IPS DF 6.9 (cell line): ENCODE measurements at places on chromosomes 7 and 10.

DNA sequence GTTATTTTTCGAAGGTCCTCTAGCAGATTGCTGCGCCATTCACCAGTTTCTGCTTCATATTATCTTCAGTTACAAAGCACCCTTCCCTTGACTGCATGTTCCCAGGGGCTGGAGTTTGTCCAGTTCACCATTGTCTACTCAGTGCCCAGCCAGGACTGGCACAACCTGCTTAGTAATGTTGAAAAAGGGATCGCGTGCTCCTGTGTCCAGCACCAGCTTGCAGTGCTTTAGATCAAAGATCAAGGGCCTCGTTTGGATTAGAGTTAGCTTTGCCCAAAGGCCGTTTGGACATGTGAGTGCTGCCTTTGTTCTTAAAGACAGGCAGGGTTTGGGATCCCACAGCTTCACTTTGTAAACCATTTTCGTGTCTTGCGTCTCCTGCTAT lies 867 bp downstream of the ATP6V0E2 start:
- no peak for DNase-seq
- peaks cover 7% of the 10 kb centered on the region; the same call in 1 of the 2 replicates for H3K27me3 ChIP-seq
- H3K36me3 ChIP-seq: no peaks in the 10 kb centered on the region
- H3K27ac ChIP-seq: no peak overlapping the region

GRCh38 chr10:128897401-128898129 lies 569.5 kb upstream of the MGMT start:
- H3K36me3 ChIP-seq: no peaks in the 10 kb centered on the region
- H3K4me1 ChIP-seq: no peaks in the 10 kb centered on the region
- H3K27me3 ChIP-seq: no peaks in the 10 kb centered on the region
- no peak overlapping the region for H3K4me3 ChIP-seq

DNA sequence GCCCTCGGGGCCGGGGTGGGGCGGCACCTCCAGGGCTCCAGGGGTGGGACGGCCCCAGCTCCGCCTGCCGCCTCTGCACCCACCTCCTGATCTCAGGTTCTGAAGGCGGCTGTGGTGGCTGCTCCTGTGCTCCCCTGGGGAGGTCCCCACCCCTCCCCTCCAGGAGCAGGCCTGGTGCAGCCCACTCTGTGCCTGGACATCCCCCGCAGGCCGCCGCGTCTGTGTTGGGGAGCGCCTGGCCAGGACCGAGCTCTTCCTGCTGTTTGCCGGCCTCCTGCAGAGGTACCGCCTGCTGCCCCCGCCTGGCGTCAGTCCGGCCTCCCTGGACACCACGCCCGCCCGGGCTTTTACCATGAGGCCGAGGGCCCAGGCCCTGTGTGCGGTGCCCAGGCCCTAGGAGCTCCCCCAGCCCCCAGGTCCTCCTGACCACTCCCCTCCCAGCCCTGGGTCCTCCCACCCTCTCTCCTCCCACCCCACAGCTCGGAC lies 5.5 kb downstream of the CYP2W1 start:
- H3K36me3 ChIP-seq: no peaks in the 10 kb centered on the region; the same call in 1 of the 2 replicates
- H3K4me3 ChIP-seq: no peak overlapping the region
- no peak for DNase-seq
- no peaks in the 10 kb centered on the region; the same call in 1 of the 2 replicates for H3K4me1 ChIP-seq

DNA sequence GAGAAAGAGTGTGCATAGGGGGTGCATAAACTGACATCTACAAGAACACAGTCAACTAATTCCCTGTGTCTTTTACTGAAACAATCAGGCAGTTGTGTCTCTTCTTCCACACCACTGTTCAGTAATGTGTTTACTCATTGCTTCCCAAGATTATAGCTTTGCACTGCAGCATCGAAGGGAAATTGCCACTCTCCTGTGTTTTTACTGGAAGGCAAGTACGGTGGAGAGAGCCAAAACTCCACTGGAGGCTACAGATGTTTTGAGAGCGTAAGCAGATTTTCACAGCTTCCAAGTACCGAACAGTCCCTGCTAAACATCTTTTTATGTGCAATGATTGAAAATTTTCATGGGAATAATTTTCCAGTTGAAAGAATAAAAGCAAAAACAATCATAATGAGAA lies 510.5 kb upstream of the AKR1E2 start:
- H3K27ac ChIP-seq: no peak overlapping the region
- H3K4me3 ChIP-seq: no peak overlapping the region
- H3K36me3 ChIP-seq: no peaks in the 10 kb centered on the region
- H3K27me3 ChIP-seq: no peaks in the 10 kb centered on the region
- no peaks in the 10 kb centered on the region for H3K4me1 ChIP-seq

DNA sequence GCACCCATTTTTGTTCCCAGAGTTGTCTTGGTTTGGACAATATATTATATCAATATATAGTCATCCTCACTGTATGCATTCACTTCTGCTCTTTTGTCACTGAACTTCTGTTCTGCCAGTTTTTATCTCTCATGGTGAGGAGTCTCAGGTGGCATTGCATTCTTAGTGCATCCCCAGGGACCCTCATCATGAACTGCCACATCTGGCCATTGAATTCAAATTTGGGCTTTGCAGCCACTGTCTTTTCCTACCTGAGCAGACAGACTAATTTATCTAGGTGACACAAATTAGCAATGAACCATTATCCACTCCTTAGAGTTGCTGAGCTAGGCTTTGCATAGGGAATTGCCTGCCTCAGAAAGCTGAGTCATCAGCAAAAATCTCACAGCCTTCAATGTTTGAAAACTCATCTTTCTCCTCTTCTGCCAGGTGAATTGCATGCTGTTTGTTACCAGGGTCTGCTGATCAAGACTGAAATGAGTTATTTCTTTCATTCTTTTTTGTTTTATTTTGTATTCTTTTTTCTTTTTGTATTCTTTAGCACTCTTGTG lies 316.8 kb upstream of the MTPN start:
- no peaks in the 10 kb centered on the region for H3K27me3 ChIP-seq
- DNase-seq: no peak

DNA sequence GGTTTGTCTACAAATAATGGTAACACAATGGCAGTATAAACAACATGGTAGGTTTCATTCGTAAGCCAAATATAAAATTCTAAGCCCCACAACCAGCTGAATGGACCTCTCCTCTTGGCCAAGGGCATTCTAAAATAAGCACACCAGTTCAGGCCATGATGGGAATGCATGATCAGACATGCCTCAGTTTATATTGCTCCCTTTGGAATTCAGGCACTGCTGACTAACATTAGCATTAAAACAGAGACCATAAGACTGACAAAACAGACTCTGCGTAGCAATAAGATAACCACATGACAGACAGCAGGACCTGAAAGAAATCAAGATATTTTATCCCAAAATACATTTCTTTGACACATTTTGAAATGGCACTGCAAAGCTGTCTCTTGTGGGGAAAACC lies 125.8 kb downstream of the FAM107B start:
- H3K4me3 ChIP-seq: no peak overlapping the region
- no peaks in the 10 kb centered on the region for H3K36me3 ChIP-seq
- H3K4me1 ChIP-seq: 0 out of 2 replicates have a peak, but pooled peaks cover 2% of the 10 kb centered on the region

DNA sequence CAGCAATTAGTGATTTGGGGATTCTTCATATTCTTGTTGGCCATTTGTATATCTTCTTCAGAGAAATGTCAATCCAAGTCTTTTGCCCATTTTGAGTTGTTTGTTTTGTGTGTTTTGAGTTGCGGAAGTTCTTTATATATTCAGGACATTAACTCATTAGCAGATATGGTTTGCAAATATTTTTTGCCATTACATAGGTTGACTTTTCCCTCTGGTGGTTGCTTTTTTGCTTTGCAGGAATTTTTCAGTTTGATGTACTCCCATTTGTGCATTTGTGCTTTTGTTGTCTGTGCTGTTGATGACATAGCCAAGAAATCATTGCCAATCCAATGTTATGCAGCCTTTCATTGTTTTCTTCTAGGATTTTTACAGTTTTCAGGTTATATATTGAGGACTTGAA lies 63.6 kb upstream of the DNAJC1 start:
- DNase-seq: no peak
- H3K27me3 ChIP-seq: no peaks in the 10 kb centered on the region
- no peak overlapping the region for H3K4me3 ChIP-seq
- H3K27ac ChIP-seq: no peak overlapping the region
- H3K36me3 ChIP-seq: no peaks in the 10 kb centered on the region

GRCh38 chr10:29784175-29784773 lies 149.5 kb upstream of the SVIL start:
- peaks cover 1% of the 10 kb centered on the region; the same call in 1 of the 2 replicates for H3K4me1 ChIP-seq
- H3K27me3 ChIP-seq: no peaks in the 10 kb centered on the region
- H3K27ac ChIP-seq: no peak overlapping the region
- peak; percentile 31 for DNase-seq
- H3K36me3 ChIP-seq: no peaks in the 10 kb centered on the region
- no peak overlapping the region for H3K4me3 ChIP-seq

- no peak overlapping the region for H3K27ac ChIP-seq
- H3K4me1 ChIP-seq: no peaks in the 10 kb centered on the region
- DNase-seq: peak; percentile 4
- H3K36me3 ChIP-seq: no peaks in the 10 kb centered on the region
- no peaks in the 10 kb centered on the region for H3K27me3 ChIP-seq
Observed at GRCh38 chr7:40507166-40507565, 372.4 kb downstream of the SUGCT start.

DNA sequence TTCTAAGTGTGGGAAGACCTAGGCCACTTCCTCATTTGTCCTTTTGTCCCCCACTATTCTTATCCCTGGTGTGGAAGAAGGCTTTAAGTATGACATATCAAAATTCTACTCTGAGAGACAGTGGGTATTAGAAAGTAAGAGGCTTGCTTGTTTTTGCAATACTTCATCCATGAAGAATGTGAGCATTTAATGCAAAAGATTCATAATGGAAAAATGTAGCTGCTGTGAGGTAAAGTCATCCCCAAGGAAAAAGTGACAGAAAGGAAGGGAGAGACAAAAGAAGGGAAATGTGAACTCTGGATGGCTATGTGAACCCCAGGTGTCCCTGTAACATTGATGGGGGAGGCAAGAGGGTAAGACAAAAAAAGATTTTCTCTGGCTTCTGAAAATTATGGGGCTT lies 607.5 kb downstream of the SORCS1 start:
- no peaks in the 10 kb centered on the region for H3K36me3 ChIP-seq
- DNase-seq: no peak

- no peaks in the 10 kb centered on the region for H3K36me3 ChIP-seq
- H3K4me1 ChIP-seq: no peaks in the 10 kb centered on the region
- no peak for DNase-seq
- no peak overlapping the region for H3K4me3 ChIP-seq
Observed at GRCh38 chr7:2597273-2597640, 34.5 kb upstream of the TTYH3 start.

DNA sequence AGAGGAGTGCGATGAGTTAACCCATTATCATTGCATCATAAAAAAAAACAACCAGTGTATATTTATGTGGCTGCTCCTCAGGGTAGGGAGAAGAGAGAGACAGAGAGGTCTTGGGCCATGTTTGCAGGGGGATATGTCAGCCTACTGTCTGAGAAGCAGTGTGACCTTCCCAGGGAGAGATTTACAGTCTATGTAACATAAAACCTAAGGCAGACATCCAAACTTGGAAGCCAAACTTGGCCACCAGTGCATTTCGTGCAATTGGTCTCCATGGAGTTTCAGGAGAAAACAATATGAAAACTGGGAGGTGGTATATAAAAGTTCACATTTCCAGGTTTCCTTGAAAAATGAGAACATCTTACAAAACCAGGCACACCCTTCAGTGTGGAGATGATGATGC lies 85.9 kb upstream of the CXCL12 start:
- H3K4me1 ChIP-seq: no peaks in the 10 kb centered on the region
- no peak overlapping the region for H3K4me3 ChIP-seq
- no peaks in the 10 kb centered on the region for H3K36me3 ChIP-seq
- H3K27me3 ChIP-seq: no peaks in the 10 kb centered on the region
- DNase-seq: no peak

GRCh38 chr7:140054751-140055150 lies 8.0 kb downstream of the PARP12 start:
- no peak overlapping the region for H3K27ac ChIP-seq
- no peak overlapping the region for H3K4me3 ChIP-seq
- H3K4me1 ChIP-seq: no peaks in the 10 kb centered on the region
- no peaks in the 10 kb centered on the region for H3K36me3 ChIP-seq

DNA sequence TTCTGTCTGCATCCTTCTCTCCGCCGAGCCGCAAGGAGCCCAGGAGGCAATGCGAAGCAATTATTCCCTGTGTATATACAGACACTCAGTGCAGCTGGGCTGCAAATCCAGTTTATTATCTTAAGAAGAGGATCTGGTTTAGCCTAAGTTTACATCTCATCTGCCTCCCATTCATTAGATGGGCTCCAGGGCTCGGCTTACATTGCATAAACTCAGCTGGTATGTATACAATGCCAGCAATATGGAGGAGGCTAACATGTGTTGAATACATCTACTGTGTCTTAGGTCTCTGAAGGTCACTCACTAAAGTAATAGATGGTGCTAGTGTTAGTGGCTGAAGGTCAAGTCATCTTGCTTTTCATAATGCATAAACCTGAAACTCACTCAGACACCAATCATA lies 996.8 kb downstream of the KCNMA1 start:
- H3K27ac ChIP-seq: no peak overlapping the region
- no peaks in the 10 kb centered on the region for H3K4me1 ChIP-seq
- no peaks in the 10 kb centered on the region for H3K27me3 ChIP-seq

DNA sequence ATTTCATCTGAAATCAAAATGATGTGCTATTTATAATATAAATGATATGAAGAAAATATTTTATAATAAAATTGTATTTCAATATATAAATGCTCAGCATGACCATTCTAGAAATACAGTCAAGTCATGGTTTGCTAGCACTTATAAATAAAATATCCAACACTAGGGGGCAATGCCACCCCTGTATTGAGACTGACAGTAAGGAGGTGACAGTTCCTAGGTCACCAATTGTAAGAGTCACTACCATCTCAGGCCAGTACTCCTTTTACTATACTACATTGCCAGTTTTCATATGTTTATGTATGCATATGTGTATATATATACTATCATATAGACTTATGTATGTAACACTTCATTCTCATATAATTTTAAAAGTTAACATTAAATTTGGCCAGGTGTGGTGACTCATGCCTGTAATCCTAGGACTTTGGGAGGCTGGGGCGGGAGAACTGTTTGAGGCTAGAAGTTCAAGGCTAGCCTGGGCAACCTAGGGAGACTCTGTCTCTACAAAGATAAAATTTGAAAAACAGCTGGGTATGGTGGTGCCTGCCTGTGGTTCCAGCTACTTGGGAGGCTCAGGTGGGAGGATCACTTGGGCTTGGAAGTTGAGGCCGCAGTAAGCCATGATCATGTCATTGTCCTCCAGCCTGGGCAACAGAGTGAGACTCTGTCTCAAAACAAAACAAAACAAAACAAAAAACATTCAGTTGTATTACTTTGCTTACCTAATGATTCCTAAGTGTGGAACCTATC lies 2.4 kb upstream of the CNOT4 start:
- no peak overlapping the region for H3K27ac ChIP-seq
- peaks cover 3% of the 10 kb centered on the region; the same call in 1 of the 2 replicates for H3K4me1 ChIP-seq
- no peaks in the 10 kb centered on the region for H3K36me3 ChIP-seq
- no peak overlapping the region for H3K4me3 ChIP-seq

- H3K4me1 ChIP-seq: no peaks in the 10 kb centered on the region; the same call in 1 of the 2 replicates
- H3K36me3 ChIP-seq: no peaks in the 10 kb centered on the region
- no peak overlapping the region for H3K27ac ChIP-seq
- no peak overlapping the region for H3K4me3 ChIP-seq
Observed at GRCh38 chr10:97795886-97796285, 24.1 kb upstream of the SFRP5 start.

- H3K4me1 ChIP-seq: peaks cover 6% of the 10 kb centered on the region
- no peak for DNase-seq
- no peaks in the 10 kb centered on the region for H3K27me3 ChIP-seq
- H3K27ac ChIP-seq: no peak overlapping the region
- H3K4me3 ChIP-seq: no peak overlapping the region
Observed at GRCh38 chr7:44629829-44630522, 23.5 kb downstream of the OGDH start.

GRCh38 chr7:22447762-22448161 lies 52.2 kb downstream of the STEAP1B start:
- no peak for DNase-seq
- peaks cover 1% of the 10 kb centered on the region for H3K4me1 ChIP-seq
- no peak overlapping the region for H3K4me3 ChIP-seq
